ENCODE measurements at places on chromosomes 2 and 18. TPM values are rescaled to one million over a fixed set of nuclear protein-coding genes. Genes with fewer than 3 reads are reported as not detected.

- no peak overlapping the region for H3K27ac ChIP-seq
- no peak overlapping the region for H3K4me3 ChIP-seq
- DNase-seq: no peak
- H3K27me3 ChIP-seq: no peaks in the 10 kb centered on the region
- H3K36me3 ChIP-seq: no peaks in the 10 kb centered on the region
- no peaks in the 10 kb centered on the region for H3K4me1 ChIP-seq
These were observed 174.2 kb upstream of the OSR1 start for GRCh38 chr2:19532547-19533196.

GRCh38 chr2:42492691-42493467 is 903 bp downstream of the KCNG3 start:
- H3K27ac ChIP-seq: no peak overlapping the region
- peaks cover 38% of the 10 kb centered on the region for H3K27me3 ChIP-seq
- DNase-seq: peak; percentile 28

DNA sequence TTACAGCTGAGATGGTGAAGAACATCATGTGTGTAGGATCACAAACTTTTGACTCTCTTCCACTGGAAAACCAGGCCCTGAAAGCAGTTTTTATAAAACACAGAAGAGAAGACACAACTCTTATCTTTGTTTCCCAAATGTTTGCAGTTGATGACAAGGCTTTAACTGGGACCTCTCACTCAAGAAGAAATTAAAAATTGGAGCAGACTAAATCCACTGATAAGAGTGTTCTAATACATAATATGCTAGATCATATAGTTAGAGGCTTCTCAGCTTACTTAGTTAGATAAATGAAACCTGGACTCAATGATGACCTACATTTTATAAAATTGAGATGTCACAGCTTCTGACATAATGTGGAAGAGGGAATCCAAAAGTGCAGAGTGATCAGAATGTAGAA is 158.3 kb upstream of the WDSUB1 start:
- H3K36me3 ChIP-seq: peaks cover 21% of the 10 kb centered on the region
- H3K4me3 ChIP-seq: no peak overlapping the region
- no peaks in the 10 kb centered on the region for H3K4me1 ChIP-seq
- no peaks in the 10 kb centered on the region for H3K27me3 ChIP-seq
- H3K27ac ChIP-seq: no peak overlapping the region

The LIMS3 gene
- 2.1 TPM for total RNA-seq

The KLHL30 gene
- 16.2 TPM for total RNA-seq

GRCh38 chr18:13599031-13599430 is 127.3 kb downstream of the FAM210A start:
- no peak for DNase-seq
- H3K36me3 ChIP-seq: no peaks in the 10 kb centered on the region
- peaks cover 2% of the 10 kb centered on the region for H3K4me1 ChIP-seq
- no peak overlapping the region for H3K4me3 ChIP-seq

GRCh38 chr2:46075848-46076247 is 221.4 kb upstream of the EPAS1 start:
- H3K4me3 ChIP-seq: no peak overlapping the region
- no peak for DNase-seq
- H3K27me3 ChIP-seq: no peaks in the 10 kb centered on the region
- peak overlapping the region; percentile 32 for H3K27ac ChIP-seq

GRCh38 chr18:80210312-80211083 is 36.8 kb downstream of the PARD6G start:
- no peak overlapping the region for H3K27ac ChIP-seq
- no peak overlapping the region for H3K4me3 ChIP-seq
- no peak for DNase-seq
- H3K27me3 ChIP-seq: no peaks in the 10 kb centered on the region
- no peaks in the 10 kb centered on the region for H3K4me1 ChIP-seq
- no peaks in the 10 kb centered on the region for H3K36me3 ChIP-seq

The LDLRAD4 gene
- 20.8 TPM for total RNA-seq

The RAB6C gene
- 0.09 TPM for total RNA-seq

GRCh38 chr2:199757233-199757870 is 93.6 kb downstream of the FTCDNL1 start:
- H3K4me3 ChIP-seq: no peak overlapping the region
- H3K27ac ChIP-seq: peak overlapping the region; percentile 62
- peaks cover 15% of the 10 kb centered on the region for H3K4me1 ChIP-seq
- no peaks in the 10 kb centered on the region for H3K27me3 ChIP-seq

- DNase-seq: no peak
- no peak overlapping the region for H3K27ac ChIP-seq
- no peaks in the 10 kb centered on the region for H3K36me3 ChIP-seq
- no peak overlapping the region for H3K4me3 ChIP-seq
These were observed 139.4 kb downstream of the FAM210A start for GRCh38 chr18:13587001-13587400.

The SOX11 gene
- total RNA-seq: 13.2 TPM

GRCh38 chr2:145755019-145755837 is 1235.3 kb upstream of the ZEB2 start:
- no peak for DNase-seq
- no peak overlapping the region for H3K27ac ChIP-seq
- no peak overlapping the region for H3K4me3 ChIP-seq
- peaks cover 13% of the 10 kb centered on the region for H3K4me1 ChIP-seq
- no peaks in the 10 kb centered on the region for H3K36me3 ChIP-seq

GRCh38 chr18:46301571-46301970 is 197.4 kb downstream of the HAUS1 start:
- H3K27ac ChIP-seq: no peak overlapping the region
- peaks cover 7% of the 10 kb centered on the region for H3K4me1 ChIP-seq
- no peak overlapping the region for H3K4me3 ChIP-seq
- H3K36me3 ChIP-seq: no peaks in the 10 kb centered on the region
- peaks cover 7% of the 10 kb centered on the region for H3K27me3 ChIP-seq

GRCh38 chr2:180115269-180115668 is 108.2 kb upstream of the CWC22 start:
- no peak overlapping the region for H3K27ac ChIP-seq
- H3K36me3 ChIP-seq: no peaks in the 10 kb centered on the region
- no peaks in the 10 kb centered on the region for H3K4me1 ChIP-seq
- DNase-seq: no peak
- H3K27me3 ChIP-seq: no peaks in the 10 kb centered on the region
- no peak overlapping the region for H3K4me3 ChIP-seq

The NUP35 gene
- total RNA-seq: 21.0 TPM

GRCh38 chr2:233119806-233120205 is 59.7 kb downstream of the INPP5D start:
- DNase-seq: no peak
- H3K4me1 ChIP-seq: peaks cover 3% of the 10 kb centered on the region
- no peak overlapping the region for H3K27ac ChIP-seq
- H3K4me3 ChIP-seq: no peak overlapping the region
- no peaks in the 10 kb centered on the region for H3K36me3 ChIP-seq

GRCh38 chr2:145777297-145777696 is 1257.4 kb upstream of the ZEB2 start:
- DNase-seq: peak; percentile 37
- no peaks in the 10 kb centered on the region for H3K36me3 ChIP-seq
- H3K27ac ChIP-seq: no peak overlapping the region
- no peaks in the 10 kb centered on the region for H3K27me3 ChIP-seq

The ALPI gene
- total RNA-seq: not detected

DNA sequence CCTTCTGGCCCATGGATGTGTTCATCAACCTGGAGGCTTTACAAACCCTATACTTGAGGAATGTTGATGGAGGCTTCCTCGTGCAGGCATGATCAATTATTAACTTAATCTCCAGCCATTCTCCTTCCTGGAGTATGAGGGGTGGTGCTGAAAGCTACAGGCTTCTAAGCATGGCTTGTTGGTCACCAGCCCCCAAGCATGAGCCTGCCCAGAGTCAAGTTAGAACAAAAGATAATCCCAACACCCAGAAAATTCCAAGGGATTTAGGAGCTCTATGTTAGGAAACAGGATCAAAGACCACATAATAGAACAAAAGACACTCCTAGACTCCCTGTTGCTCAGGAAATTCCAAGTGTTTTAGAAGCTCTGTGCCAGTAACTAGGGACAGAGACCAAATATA is 63.1 kb downstream of the FAM171B start:
- H3K4me1 ChIP-seq: no peaks in the 10 kb centered on the region
- H3K27me3 ChIP-seq: no peaks in the 10 kb centered on the region
- no peak for DNase-seq

DNA sequence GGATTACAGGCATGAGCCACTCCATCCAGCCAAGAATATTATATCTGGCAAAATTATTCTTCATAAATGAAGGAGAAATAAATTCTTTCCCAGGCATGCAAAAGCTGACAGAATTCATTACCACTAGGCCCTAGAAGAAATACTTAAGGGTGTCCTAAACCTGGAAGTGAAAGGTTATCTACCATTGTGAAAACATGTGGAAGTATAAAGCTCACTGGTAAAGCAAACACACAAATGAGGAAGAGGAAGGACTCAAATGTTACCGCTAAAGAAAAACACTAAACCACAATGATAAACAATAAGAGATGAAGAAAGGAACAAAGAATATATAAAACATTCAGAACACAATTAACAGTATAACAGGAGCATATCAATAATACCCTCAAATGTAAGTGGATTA is 171.8 kb downstream of the CAMKMT start:
- no peak overlapping the region for H3K27ac ChIP-seq
- no peak overlapping the region for H3K4me3 ChIP-seq
- no peaks in the 10 kb centered on the region for H3K4me1 ChIP-seq
- no peak for DNase-seq
- no peaks in the 10 kb centered on the region for H3K27me3 ChIP-seq

The CPS1 gene
- 2.1 TPM for total RNA-seq

The TRABD2A gene
- total RNA-seq: 0.22 TPM

GRCh38 chr2:128145651-128146050 is 54.7 kb downstream of the UGGT1 start:
- no peak overlapping the region for H3K4me3 ChIP-seq
- H3K27me3 ChIP-seq: no peaks in the 10 kb centered on the region
- no peak overlapping the region for H3K27ac ChIP-seq
- H3K4me1 ChIP-seq: no peaks in the 10 kb centered on the region

The POTEC gene
- total RNA-seq: not detected

The CCDC68 gene
- total RNA-seq: 0.58 TPM

The CYS1 gene
- 11.5 TPM for total RNA-seq

The FAM124B gene
- total RNA-seq: 8.8 TPM

DNA sequence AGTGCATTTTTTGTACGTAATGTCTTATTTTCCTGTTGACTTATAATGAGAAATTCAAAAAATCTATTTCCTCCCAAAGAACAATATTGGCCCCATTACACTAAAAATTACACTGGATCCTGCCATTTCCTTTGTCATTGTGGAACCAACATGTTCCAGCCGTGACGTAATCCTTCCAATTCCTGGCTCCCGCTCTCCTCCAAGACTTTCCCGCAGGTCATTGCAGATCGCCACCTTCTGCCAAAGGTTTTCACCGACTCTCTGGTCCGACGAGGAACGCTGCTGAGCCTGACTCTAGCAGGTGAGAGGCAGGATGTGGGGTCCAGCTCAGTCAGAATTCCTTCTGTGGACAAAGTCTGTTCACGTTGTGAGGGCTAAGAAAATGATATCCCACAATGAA is 38.0 kb downstream of the PTGR3 start:
- H3K36me3 ChIP-seq: no peaks in the 10 kb centered on the region
- peak; percentile 78 for DNase-seq
- H3K27me3 ChIP-seq: peaks cover 2% of the 10 kb centered on the region
- H3K27ac ChIP-seq: peak overlapping the region; percentile 78
- H3K4me1 ChIP-seq: peaks cover 6% of the 10 kb centered on the region

DNA sequence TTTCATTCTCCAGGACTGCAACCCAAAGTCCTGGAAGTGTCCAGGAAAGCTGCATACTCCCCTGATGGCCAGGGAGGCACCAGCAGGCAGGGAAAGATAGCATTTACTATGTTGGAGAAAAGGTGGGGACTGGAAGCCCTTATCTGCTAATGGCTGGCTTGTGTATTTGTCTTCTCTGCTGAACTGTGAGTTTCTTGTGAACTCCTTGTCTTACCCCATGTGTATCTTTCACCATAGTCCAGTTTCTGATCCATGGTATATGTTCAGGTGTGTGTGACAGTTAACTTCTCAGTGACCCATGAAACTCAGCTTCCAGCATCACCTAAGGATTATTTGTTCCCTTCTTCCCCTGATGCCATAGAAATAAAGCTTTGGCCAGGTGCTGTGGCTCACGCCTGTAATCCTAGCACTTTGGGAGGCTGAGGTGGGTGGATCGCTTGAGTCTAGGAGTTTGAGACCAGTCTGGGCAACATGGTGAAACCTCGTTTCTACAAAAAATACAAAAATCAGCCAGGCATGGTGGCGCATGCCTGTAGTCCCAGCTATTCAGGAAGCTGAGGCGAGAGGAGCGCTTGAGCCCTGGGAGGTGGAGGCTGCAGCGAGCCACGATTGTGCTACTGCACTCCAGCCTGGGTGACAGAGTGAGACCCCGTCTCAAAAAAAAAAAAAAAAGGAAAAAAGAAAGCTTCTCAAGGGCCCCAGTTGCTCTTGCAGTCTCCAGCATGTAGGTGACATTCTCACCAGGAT is 112.8 kb upstream of the MAP4K3 start:
- no peaks in the 10 kb centered on the region for H3K4me1 ChIP-seq
- H3K27me3 ChIP-seq: no peaks in the 10 kb centered on the region

DNA sequence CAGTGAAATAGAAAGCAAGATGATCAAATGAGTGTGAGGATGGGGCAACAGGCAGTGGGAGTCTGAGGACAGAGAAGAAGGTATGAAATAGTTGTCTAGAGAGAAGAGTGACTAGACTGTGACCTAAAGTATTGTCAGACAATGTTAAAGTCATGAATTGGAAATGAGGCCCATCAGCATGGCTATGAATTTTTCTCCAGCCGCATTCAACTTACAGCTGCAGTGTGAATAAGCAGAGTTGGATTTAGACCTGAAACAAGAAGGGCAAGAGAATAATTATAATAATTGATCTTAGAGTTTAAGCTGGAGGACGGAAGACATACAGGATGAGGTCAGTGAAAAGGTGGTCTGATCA is 4.2 kb upstream of the TSPYL6 start:
- H3K4me3 ChIP-seq: no peak overlapping the region
- no peak for DNase-seq
- no peak overlapping the region for H3K27ac ChIP-seq

GRCh38 chr2:188965563-188965962 is 8.6 kb upstream of the COL3A1 start:
- H3K4me1 ChIP-seq: peaks cover 2% of the 10 kb centered on the region
- no peaks in the 10 kb centered on the region for H3K36me3 ChIP-seq
- H3K27ac ChIP-seq: peak overlapping the region; percentile 88
- H3K27me3 ChIP-seq: no peaks in the 10 kb centered on the region
- DNase-seq: peak; percentile 50
- no peak overlapping the region for H3K4me3 ChIP-seq

The DUSP2 gene
- total RNA-seq: 5.7 TPM

The KANSL1L gene
- total RNA-seq: 34.2 TPM

- H3K27me3 ChIP-seq: no peaks in the 10 kb centered on the region
- no peak overlapping the region for H3K4me3 ChIP-seq
- no peaks in the 10 kb centered on the region for H3K36me3 ChIP-seq
- H3K4me1 ChIP-seq: no peaks in the 10 kb centered on the region
- H3K27ac ChIP-seq: no peak overlapping the region
- DNase-seq: peak; percentile 43
These were observed 435.7 kb upstream of the SETBP1 start for GRCh38 chr18:44245019-44245418.

The IL1B gene
- 0.18 TPM for total RNA-seq

- no peak for DNase-seq
- H3K4me3 ChIP-seq: no peak overlapping the region
- H3K27me3 ChIP-seq: no peaks in the 10 kb centered on the region
- no peaks in the 10 kb centered on the region for H3K36me3 ChIP-seq
These were observed 101.2 kb downstream of the SETBP1 start for GRCh38 chr18:44781886-44782285.

GRCh38 chr2:50443868-50444630 is 587.9 kb downstream of the NRXN1 start:
- no peaks in the 10 kb centered on the region for H3K27me3 ChIP-seq
- H3K27ac ChIP-seq: no peak overlapping the region
- no peak for DNase-seq
- H3K4me3 ChIP-seq: no peak overlapping the region
- no peaks in the 10 kb centered on the region for H3K4me1 ChIP-seq
- no peaks in the 10 kb centered on the region for H3K36me3 ChIP-seq
